ENCODE measurements at places on chromosomes 11 and 22. TPM values are rescaled to one million over a fixed set of nuclear protein-coding genes. Genes with fewer than 3 reads are reported as not detected.

- no peak for DNase-seq
These were observed 2.9 kb upstream of the ASCL2 start for GRCh38 chr11:2273311-2273710.

GRCh38 chr11:121929581-121929980 lies 186.4 kb downstream of the BLID start:
- DNase-seq: peak; percentile 51

The C22orf31 gene
- 2.2 TPM for polyA plus RNA-seq

DNA sequence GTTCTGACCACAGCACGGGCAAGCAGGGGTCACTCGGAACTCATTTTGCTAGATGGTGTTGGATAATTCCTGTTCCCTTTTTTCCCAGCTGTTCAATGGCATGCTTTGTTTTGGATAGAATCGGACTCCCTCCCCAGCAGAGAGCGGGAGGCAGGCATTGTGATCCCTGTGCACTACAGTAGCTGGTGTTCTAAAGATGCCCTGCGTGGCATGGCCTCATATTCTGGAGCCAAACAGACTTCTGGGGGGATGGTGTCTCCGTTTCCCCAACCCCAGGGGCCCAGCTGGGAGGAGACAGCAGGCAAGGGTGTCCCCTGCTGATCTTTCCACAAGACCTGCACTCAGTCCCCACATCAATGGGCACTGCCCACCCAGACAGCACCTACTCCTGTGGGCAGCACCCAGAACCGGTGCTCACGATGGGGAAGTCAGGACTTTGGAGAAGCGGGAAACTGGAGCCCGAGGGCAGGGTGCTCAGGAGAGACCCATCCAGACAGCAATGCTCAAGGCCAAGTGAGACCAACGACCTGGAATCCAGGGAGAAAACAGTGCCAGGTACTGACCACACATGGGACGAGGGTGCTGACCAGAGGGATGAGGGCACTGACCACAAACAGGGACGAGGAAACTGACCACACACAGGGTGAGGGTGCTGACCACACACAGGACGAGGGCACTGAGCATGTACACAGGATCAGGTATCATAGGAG lies 934.9 kb downstream of the BRD1 start:
- DNase-seq: no peak

DNA sequence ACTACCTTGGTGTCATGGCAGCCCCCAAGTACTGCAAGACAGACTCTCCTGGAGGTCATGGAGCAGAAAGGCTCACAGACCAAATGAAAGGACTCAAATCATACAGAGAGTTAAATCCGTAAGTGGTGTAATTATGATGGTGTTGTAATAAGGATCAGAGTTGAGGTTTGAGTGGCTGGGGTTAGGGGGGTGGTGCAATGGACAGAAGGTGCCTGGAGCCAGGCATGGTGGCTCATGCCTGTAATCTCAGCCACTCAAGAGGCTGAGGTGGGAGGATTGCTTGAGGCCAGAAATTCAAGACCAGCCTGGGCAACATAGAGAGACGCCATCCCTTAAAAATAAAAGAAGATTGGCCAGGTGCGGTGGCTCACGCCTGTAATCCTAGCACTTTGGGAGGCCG lies 18.7 kb downstream of the ART5 start:
- DNase-seq: no peak

DNA sequence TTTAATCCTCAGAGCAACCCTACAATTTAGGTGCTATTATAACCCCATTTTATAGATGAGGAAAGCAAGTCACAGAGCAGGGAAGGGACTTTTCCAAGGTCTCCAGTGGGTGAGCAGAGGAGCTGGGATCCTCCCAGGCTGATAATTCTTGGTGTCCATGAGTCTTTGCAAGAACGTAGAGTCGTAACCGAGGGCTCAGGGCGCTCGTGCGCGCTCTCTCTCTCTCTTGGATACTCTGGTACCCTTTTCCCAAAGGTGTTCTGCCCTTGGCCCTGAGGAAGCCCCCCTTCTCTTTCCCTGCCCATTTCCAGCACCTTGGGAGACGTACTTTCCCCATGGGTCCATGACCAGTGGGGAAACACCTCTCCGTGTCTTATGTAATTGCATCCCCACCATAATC lies 5.2 kb upstream of the ZP1 start:
- no peak for DNase-seq

The MRPL11 gene
- polyA plus RNA-seq: 45.9 TPM

The CEP57 gene
- 50.0 TPM for polyA plus RNA-seq

DNA sequence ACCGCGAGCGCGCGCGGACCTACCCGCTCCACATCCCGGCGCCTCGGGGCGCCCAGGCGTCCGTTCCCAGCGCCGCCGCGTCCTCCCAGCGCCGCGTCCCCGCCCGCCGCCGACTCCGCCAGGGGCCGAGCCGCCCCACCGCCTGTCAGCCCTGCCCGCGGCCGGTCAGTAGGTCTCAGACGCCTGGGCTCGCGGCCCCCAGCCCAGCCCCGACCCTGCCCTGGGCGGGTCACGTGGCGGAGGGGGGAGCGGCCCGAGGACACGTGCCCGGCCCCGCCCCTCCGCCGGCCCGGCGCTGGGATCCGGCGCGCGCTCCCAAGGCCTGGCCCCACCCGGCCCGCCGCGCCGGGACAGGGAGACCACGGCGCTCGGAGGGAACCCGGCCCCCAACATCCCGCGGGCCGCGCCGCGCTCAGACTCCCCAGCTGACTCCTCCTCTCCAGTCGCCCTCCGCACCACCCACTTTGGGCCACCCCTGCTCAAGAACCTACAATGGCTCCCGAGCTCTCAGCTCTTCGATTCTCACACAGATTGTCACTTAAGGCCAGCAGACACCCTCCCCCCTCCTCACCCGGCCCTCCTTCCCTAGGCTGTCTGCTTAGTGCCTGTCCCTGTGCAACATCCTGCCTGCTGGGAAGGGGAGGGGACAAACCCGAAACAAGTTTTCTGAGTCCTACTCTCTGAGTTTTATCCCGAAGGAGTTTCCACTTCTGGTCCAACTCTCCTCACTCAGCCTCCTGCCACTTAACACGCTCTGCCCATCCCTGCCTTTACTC lies at the start of gene RAB3IL1:
Gene RAB3IL1 (minus strand): TSS at position 233 of the 776 bp plus-strand sequence. CDS start 199 bp downstream, at position 34.
- peak; percentile 81 for DNase-seq

GRCh38 chr11:44189986-44190882 lies 94.8 kb downstream of the EXT2 start:
- no peak for DNase-seq

DNA sequence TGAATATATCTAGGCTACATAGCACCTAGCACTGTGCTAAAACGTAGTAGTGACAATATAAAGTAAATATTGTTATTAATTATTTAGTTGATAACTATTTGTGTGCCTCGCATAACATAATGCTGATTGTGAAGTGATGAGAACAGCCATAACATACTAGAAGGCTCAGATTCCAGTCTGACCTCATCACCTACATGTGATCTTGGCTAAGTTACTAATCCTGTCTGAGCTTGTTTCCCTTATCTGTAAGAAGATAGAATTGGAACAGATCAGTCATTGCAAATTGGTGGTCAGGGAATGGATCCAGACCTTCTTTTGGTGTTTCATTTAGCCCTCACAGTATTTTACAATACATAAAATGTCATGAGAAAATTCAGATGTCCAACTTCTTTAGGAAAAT lies 103.4 kb upstream of the SEZ6L start:
- DNase-seq: no peak

DNA sequence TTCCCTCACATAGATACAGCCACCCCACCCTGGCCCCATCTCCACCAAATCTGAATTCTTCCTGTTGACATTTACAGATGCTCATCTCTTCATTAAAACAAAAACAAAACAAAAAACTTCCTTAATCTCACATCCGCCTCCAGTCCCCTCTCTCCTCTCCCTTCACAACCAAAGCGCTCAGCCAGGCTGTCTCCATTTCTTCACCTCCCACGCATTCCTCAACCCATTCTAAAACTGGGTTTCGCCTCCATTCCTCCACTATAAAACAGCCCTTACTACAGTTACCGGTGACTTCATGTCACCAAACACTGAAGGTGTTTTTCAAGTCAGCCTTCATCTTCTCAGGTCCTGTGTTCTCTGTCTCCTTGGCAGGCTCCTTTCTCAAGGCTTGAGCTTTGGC lies 9.6 kb downstream of the BACE1-AS start:
- no peak for DNase-seq

DNA sequence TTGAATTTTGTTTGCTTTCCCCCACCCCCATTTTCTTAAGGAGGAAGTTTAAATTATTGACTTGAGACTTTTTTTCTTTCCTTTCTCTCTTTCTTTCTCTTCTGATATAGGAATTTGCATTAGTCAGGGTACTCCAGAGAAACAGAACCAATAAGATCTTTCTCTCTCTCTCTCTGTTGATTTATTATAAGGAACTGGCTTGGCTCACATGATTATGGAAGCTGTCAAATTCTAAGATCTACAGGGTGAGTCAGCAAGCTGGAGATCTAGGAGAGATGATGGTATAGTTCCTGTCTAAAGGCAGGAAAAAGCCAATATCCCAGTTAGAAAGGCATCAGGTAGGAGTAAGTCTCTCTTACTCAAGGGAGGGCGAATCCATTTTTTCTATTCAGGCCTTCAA lies 64.0 kb downstream of the CCDC81 start:
- no peak for DNase-seq

The CATSPERZ gene
- not detected for polyA plus RNA-seq

The SCN4B gene
- 3.7 TPM for polyA plus RNA-seq

The USP2 gene
- polyA plus RNA-seq: 60.0 TPM

The PYGM gene
- polyA plus RNA-seq: 300 TPM

The GAL3ST1 gene
- 6.5 TPM for polyA plus RNA-seq

The IL18 gene
- 0.68 TPM for polyA plus RNA-seq

GRCh38 chr11:2346586-2347307 lies 30.4 kb upstream of the CD81 start:
- DNase-seq: no peak

- no peak for DNase-seq
These were observed 32.6 kb downstream of the PPFIA1 start for GRCh38 chr11:70303070-70303469.

GRCh38 chr11:60924110-60924905 lies at the start of gene TMEM132A:
TMEM132A (plus strand) TSS chr11:60924460; CDS start chr11:60924634, 174 bp downstream.
- DNase-seq: peak; percentile 78

GRCh38 chr11:10314199-10315072 lies 9.6 kb downstream of the ADM start:
- no peak for DNase-seq

The GLYAT gene
- polyA plus RNA-seq: not detected

The KCNJ5 gene
- 1.9 TPM for polyA plus RNA-seq

DNA sequence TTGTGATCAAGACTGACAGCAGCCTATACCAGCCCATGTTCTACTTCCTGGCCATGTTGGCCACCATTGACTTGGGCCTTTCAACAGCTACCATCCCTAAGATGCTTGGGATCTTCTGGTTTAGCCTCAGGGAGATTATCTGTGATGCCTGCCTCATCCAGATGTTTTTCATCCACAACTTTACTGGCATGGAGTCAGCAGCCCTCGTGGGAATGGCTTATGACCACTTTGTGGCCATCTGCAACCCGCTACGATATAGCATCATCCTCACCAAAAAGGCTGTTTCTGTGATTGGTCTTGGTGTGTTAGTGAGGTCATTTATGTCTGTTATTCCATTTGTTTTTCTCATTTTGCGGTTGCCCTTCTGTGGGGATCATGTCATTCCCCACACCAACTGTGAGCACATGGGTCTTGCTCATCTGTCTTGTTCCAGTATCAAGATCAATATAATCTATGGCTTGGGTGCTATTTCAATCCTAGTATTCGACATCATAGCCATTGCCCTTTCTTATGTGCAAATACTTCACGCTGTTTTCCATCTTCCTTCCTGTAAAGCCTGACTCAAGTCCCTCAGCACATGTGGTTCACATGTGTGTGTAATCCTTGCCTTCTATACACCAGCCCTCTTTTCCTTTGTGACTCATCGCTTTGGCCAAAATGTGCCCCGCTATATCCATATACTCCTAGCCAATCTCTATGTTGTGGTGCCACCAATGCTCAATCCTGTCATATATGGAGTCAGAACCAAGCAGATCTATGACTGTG lies 23.6 kb downstream of the OR52E1 start:
- DNase-seq: no peak

Data from hindlimb muscle (tissue), 1 donor.